ENCODE measurements at places on chromosomes 6 and 20.

DNA sequence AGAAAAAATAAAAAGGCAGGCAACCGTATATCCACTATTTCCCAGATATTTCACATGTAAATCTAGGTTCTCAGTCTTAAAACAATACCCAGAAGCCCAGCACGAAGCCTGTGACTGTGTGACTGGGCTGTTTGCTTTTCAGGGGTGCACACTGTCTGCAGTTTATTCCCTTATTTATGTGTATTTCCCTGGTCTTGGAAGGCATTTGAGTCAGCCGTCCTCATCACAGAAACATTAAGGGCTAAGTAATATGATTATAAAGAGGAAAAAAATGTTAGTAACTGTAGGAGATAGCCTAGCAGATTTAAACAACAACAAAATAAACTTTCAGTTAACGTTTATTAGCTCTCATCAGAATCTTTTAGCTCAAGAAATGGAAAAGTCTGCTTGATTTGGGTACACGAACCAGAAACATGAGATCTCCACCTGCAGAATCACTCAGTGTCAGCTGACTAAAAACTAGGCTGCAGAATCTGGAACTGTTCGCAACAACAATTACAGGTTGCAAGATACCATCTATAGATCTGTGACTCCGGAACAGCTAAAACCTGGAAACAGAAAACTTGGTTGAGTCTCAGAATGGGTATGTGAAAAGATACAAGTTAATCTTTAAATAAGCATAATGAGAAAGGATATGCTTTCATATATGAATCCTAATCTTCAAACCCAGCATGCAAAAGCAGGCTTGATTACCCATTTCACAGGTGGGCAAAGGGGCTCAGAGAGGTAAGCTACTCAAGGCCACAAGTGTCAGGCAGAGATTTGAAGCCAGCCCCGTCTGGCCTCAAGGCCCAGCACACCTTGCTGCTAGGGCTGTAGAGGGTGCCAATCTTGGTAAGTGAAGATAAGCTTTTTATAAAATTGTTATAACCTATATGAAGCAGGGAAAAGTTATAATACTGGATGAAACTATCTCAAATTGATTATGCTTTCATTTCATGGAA, 21.1 kb downstream of the GCLC start:
- no peak for DNase-seq

DNA sequence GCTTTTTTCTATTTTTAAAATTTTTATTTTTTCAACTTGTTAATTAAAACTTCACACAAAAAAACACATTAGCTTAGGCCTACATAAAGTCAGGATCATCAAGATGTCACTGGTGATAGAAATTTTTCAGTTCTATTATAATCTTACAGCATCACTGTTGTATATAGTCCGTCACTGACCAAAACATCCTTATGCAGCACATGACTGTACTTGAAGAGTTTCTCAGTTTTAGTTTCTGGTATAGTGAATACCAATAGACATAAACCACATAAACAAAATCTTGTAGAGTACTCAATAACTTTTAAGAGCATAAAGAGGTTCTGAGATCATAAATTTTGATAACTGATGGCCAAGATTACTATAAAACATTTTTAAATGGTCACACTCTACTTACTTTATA, 71.8 kb downstream of the ASCC3 start:
- DNase-seq: no peak

GRCh38 chr20:24378661-24379483, 90.6 kb upstream of the SYNDIG1 start:
- DNase-seq: no peak

DNA sequence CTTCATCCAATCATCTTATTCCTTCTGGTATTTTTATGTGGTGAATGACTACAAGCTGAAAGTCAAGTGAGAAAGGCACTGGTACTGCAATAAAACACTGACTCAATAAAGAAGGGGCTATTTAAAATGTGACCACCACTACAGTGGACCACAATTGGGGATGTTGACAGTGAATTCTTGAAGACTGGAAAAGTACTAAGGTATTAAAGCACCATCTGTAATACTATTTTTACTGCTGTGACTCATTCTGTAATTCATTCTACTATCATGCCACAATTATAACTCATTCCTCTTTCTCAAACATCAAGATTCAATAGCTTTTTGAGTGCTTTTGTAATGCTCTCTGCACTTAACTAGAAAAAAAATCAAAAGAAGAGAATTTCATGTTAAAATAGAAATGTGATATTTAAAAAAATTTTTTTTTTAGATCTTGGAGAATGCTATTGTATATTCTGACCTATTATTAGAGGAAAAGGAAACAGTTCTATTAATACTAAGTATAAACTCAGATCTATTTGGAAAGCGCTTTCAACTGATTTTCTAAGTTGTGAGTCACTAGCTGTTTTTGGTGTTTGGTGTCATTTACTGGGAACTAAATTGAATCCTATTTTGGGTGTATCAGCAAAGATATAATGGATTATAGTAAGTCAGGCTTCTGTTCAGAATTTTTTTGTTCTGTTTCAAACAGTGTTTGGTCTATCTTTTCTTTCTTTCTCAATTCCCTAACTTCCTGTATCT, 104.7 kb upstream of the TMEM170B start:
- no peak for DNase-seq

- DNase-seq: no peak
These were observed 15.6 kb downstream of the GABRR2 start for GRCh38 chr6:89299466-89299850.

Data from C1 segment of cervical spinal cord (tissue), 14 donors.